DMS153 (cell line): ENCODE measurements at places on chromosomes 16 and 17.
A peak's percentile ranks its signal among the peaks of the same experiment; 100 is the strongest.

DNA sequence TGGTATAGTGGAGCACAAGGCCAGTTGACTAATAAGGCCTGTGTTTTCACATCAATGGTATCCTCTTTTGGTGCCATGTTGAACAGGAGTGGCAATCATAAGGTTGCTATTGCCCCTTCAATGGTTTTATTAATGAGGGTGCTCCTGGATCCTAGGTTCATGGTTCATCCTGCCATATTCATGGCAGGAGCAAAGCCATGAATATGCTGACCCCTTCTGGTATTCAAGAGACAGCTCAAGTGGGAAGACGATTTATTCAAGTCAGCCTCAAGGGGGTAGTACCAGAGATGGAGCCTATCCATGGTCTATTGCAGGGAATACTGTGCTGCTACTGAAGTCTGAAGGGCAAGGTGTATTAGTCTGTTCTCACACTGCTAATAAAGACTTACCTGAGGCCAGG lies 2.6 kb downstream of the ABCA9 start:
- peak; percentile 10 for DNase-seq

GRCh38 chr17:51120357-51120738 lies 320 bp downstream of the SPAG9 start:
- peak; percentile 35 for DNase-seq

DNA sequence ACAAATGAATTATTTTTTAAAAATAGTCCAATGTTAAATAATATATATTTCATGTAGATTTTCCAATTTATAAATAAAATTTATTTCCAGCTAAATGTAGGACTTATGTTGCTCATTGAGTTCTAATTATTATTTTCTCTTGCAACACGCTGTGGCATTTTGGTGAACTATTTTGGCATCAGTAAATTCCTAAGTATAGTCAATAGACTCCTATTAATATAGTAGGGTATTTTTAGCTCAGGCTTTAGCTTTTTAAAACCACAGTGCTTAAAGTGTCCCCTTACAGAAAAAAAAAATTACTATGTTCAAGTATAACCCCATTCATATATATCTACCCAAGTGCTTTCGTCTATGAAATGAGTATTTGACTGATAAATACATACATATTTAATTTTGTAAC lies 919.2 kb upstream of the SOX9 start:
- no peak for DNase-seq

GRCh38 chr16:85303354-85303883 lies 191.1 kb upstream of the CIBAR2 start:
- DNase-seq: no peak

DNA sequence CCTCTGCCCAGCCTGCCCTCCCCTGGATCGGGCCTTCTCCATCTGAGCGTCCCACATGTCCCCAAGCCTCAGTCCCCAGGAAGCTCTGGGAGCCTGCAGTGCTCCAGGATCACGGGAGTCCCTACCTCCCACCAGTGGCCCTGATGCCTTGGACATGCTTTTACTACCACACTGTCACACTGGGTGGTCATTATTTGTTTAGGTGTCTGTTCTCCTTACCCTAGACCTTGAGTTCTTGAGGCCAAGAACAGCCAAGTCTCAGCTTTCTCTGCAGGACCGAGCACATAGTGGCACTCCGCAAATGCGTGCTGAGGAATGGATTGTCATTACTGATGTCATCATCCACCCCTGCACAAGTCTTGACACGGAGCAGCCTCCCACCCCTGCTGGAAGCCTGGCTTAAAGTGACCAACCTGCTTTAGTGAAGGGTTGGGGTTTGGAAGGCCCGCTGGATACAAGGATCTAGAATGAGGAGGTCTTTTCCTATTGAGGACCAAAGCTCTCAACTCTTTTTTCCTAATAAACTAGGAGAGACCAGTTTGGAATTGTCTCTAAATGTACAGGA lies 132.9 kb upstream of the CRHR1 start:
- DNase-seq: no peak

DNA sequence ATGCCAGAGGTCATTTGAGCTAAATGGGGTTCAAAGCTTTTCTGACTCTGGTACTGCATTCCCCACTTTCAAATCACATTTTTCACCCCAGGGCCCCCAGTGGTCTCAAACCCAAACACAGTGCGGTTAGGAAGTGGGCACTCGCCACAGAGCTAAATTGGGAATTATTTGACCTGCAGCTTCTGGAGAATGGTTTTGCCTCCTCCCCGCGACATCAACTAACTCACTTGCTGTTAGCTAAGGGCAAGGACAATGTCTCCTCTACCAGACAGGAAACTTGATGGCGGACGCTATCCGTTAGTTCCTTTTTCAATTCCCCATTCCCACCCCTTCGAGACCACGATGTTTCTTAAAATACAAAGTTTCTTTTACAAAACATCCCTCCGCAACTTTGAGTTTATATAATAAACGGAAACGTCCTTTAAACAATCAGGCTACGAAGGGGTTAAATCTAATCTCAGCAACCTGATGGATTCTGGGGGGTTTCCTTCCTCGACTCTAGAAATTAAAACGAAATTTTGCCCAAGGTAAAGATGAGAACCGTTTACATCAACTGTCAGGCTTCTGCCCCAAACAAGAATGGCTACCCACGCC lies 500 bp upstream of the KAT7 start:
- no peak for DNase-seq

DNA sequence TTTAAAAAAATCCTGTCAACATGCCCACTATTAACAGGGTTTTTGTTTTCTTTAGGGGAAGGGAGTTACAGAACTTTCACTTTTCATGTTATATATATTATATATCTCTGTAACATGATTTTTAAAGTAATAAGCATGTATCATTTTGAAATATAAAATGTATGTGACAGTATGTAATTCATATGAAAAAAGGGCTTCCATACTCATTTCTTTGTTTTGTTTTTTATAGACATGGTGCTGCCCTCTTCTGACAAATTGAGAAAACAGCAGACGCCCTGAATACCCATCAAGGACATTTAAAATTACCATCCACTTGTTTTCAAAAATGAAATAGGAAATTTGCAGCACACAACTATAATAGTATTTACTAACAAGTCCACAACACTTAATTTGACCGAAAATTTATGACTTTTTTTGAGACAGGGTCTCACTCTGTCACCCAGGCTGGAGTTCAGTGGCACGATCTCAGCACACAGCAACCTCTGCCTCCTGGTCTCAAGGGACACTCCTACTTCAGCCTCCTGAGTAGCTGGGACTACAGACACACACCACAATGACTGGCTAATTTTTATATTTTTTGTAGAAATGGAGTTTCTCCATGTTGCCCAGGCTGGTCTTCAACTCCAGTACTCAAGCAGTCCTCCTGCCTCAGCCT lies 30.4 kb downstream of the CFDP1 start:
- DNase-seq: no peak

DNA sequence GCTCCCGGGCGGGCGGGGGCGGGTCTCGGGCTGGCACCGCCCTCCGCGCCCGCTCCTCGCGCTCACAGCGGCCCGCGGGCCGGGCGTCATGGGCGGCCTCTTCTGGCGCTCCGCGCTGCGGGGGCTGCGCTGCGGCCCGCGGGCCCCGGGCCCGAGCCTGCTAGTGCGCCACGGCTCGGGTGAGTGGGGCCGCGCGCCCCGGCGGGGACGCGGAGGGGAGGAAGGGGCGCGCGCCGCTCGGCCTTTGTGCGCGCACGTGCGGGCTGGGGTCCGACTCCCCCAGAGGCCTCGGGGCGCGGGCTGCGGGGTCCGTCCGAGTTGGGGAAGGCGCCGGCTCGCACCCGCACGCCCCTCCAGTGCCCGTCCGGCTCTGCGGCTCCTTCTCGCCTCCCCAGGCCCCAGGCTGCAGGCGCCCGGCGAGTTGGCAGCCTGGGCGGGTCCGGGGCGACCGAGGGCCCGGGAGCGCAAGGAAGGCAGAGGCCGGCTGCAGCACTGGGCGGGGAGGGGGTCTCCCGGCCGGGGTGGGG lies at the start of gene NME4:
Gene NME4 (plus strand): TSS at position 65 of the 527 bp plus-strand sequence. CDS start 24 bp downstream, at position 89.
- no peak for DNase-seq

DNA sequence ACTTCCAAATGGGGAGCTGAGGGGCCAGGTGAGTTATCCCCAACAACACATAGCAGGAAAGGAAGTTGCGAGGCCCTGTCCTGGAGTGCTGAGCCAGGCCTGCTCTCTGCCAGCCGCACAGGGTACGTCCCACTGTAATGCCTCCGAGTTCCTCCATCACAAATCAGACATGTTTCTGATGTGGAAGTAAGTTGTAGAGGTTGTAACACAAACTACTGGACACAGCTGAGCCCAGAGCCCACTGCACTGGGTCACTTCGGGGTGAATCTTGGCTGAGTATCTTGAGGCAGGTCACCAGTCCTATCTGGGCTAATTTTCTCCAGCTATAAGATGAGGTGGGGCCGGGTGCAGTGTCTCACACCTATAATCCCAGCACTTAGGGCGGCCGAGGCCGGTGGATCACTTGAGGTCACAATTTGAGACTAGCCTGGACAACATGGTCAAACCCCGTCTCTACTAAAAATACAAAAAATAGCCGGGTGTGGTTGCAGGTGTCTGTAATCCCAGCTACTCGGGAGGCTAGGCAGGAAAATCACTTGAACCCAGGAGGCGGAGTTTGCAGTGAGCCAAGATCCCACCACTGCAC lies 100.8 kb upstream of the CDH5 start:
- no peak for DNase-seq

DNA sequence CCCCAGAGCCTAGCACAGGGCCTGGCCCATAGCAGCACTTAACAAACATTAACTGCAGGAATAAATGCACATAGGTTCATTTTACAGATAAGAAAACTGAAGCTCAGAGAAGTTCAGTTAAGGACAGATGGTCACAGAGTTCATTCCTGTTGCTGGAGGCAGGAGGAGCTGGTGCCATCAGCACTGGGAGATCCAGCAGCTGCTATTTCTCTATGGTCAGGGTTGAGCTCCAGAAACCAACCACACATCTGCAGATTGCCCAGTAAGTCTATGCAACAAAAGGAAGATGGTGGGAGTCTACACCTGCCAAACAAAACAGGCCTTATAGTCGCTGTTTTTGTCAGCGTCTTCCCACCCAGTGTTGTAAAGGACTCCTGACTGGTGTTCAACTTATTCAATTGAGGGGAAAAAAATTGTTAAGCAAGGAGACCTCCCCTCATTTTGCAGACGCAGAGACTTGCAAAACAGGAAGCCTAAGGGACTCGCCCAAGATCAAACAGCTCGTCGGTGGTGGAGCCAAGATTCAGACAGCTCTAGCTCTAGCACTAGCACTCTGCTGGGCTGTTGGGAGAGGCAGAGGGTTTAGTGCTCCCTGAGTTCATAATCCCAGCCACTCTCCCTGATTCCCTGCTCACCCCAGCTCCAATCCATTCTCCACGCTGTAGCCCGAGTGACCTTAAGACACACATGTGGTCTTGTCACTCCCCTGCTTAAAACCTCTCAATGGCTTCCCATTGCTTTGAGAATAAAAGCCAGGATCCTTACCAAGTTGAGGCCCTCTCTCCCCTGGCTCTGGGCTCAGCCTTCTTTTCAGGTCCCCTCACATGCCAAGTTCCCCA lies 9.0 kb downstream of the NOG start:
- no peak for DNase-seq

DNA sequence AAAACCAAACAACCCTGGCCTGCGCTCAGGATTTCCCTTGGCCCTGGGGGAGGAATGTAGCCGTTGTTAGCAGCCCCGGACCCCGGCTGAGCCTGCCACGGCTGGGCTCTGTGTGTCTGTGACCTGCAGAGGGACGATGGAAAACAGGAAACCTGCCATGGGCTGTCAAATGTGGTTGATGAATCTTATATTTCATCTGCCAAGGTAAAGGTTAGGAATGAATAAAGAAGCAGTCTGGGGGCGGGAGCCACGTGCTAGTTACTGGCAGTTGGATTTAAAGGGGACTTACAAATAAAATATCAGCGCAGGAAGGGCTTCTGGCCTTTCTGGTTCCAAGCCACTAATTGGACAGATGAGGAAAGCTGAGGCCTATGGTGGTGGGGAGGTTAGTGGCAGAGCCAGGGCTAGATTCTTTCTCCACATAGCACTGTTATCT lies at the start of gene KRT23:
Gene KRT23 (minus strand): TSS at position 263 of the 436 bp plus-strand sequence. CDS start 1,043 bp downstream, outside the sequence.
- DNase-seq: no peak

- no peak for DNase-seq
These were observed 128.4 kb downstream of the ANKRD11 start for GRCh38 chr16:89361751-89362539.

GRCh38 chr17:50722746-50723145 lies 3.3 kb downstream of the LUC7L3 start:
- DNase-seq: no peak

- DNase-seq: no peak
These were observed 30.5 kb upstream of the JPH3 start for GRCh38 chr16:87571868-87572244.

DNA sequence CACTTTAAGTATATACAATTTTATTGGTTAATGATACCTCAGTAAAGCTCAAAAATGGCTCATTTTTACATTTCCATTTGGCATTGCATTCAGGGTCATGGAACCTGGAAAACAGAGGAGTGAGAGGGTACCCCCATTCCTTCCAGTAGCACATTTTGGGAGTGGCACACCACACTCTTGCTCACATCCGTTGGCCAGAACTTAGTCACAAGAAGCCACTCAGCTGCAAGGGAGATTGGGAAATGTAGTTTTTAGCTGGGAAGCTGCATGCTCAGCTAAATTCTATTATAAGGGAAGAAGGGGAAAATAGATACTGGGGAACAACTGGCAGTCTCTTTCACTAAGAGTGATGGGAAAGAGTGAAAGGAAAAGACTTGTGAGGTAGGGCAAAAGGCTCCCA lies 102.5 kb upstream of the TMEM97 start:
- no peak for DNase-seq

- DNase-seq: no peak
These were observed 69.1 kb downstream of the RPA1 start for GRCh38 chr17:1898872-1899271.

GRCh38 chr17:51107778-51108177 lies 12.9 kb downstream of the SPAG9 start:
- DNase-seq: no peak

GRCh38 chr16:27692576-27692975 lies 142.6 kb downstream of the KATNIP start:
- DNase-seq: no peak

DNA sequence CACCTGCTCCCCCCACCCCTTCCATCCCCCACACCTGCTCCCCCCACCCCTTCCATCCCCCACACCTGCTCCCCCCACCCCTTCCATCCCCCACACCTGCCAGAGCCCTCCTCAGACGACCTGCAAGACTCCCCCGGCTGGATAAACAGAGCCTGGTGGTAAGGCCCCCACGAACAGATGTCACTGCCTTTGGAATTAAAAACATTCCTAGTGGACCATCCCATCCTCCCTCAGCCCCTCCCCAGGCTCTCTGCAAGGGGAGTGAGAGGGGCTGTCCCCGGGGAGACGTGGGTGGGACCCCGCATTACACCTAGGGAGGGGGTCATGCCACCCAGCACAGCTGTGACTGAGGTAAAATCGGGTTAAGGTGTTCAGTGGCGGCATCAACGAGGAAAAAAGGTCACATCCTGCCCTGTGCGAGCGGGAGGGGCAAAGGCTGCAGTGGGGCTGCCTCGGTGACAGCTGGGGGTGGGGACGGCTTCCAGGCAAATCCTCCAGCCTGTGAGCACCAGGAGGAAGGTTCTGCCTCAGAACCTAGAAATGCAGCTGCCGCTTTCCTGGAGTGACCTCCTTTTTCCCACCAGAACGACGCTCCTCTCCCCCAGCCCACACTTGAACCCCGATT lies 38.7 kb downstream of the TIMM22 start:
- DNase-seq: no peak
